MG63 (cell line): ENCODE measurements at places on chromosomes 16 and 17.

GRCh38 chr17:39664581-39665561 lies at the start of gene TCAP:
Gene TCAP (plus strand): TSS chr17:39665349. CDS start chr17:39665360, 11 bp downstream.
- no peak for DNase-seq

GRCh38 chr16:21163576-21163975 lies 5.1 kb downstream of the LDAF1 start:
- peak; percentile 68 for DNase-seq

DNA sequence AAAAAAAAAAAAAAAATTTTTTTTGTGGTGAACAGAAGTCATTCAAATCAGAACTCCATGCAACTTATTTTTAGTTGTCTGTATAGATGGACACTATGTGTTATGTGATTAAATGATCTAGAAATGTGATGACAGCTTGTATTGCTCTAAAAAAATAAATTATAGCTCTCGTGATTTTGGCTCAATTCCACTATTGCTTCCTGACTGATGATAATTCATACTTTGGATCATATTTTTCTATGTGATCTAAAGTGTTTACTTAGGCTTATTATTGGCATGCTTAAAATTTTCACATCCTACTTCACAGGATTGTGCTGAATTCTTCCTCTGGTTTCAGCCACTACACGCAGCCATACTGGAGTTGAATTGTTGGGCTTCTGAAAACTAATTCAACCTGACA lies 76.8 kb downstream of the RPGRIP1L start:
- no peak for DNase-seq

DNA sequence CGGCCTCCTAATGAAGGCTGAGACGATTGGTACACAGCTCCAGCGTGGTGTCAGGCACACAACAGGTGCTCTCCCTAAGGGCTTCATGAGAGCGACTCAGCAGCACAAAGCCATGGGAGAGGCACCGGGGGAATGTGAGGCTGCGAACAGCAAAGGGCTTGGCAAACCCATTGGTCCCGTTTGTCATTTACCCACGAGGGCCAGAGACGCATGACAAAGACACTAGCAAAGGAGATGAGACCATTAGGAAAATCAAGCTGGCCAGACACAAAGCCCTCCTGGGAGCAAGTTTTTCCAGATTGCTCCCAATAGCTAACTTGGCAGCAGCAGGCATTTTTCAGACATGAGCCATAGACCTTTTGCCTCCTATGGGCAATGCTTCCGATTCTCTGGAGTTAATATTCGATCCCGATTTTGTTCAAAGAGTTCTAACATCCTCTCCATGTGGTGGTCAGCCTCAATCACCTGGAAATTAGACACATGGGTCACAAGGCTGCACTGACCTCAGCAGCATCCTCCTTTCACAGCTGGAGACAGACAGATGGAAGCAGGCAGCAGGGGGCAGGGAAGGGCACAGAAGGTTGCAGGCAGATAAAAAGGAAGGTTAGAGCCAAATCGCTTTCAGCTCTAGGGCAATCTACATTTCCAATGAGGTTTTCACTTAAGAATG lies 38.2 kb downstream of the TK2 start:
- peak; percentile 73 for DNase-seq

GRCh38 chr16:12011565-12011964 lies 35.0 kb downstream of the SNX29 start:
- no peak for DNase-seq

DNA sequence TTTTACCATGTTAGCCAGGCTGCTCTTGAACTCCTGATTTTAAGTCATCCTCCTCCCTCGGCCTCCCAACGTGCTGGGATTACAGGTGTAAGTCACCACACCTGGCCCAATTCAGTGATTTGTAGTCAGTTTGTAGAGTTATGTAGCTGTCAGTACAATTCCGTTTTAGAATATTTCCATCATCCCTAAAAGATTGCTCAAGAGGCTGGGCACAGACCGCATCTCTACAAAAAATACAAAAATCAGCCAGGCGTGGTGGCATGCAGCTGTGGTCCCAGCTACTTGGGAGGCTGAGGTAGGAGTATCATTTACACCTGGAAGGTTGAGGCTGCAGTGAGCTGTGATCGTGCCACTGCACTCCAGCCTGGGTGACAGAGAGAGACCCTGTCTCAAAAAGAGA lies 20.6 kb downstream of the RGS11 start:
- no peak for DNase-seq

- DNase-seq, result no peak
Measured at GRCh38 chr16:22933173-22933572, 119.2 kb downstream of the HS3ST2 start.

DNA sequence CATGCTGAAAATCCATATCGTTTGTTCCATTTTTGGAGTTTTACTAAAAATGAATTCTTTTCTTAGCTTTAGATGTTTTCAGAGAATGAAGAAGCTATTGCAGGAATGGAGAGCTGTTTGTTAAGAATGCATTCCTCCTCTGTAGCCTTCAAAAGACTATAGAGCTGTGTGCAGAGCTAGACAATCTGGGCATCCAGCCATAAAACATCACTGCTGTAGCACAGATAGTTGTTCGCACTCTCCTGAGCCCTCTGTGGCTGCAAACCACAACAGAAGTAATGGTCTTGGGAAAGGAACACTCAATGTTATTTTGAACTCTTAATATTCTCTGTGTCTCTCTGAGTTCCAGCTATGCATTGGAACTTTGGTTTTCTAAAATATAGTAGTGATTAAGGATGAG lies 4.9 kb downstream of the TNRC6C start:
- DNase-seq, result no peak

DNA sequence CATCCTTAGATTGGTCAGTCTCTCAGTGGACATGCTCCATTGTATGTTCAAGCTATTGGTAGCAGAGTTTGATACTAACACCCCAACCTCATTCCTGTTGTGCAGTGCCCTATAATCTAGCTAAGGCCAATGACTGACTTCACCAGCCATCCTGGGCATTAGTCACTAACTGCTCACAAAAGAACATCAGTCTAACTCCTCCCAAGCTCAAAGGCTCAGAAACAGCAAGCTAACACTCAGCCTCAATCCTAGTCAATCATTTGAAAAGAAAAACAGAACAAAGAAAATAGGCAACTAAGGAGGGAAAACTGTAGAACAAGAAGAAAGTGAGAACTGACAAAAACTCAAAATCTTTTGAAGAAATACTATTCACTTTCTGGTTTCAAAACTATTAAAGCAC lies 199.1 kb upstream of the C17orf78 start:
- DNase-seq, result peak; percentile 39

- peak; percentile 51 for DNase-seq
Measured at GRCh38 chr17:44220213-44221083, 973 bp upstream of the UBTF start.

GRCh38 chr17:4881761-4882555 lies 17.4 kb upstream of the C17orf107 start:
- no peak for DNase-seq

- DNase-seq, result no peak
Measured at GRCh38 chr16:12532871-12533610, 270.6 kb downstream of the CPPED1 start.

GRCh38 chr17:50828508-50829170 lies 6.7 kb upstream of the WFIKKN2 start:
- no peak for DNase-seq

- no peak for DNase-seq
Measured at GRCh38 chr16:21584817-21585216, 14.6 kb upstream of the METTL9 start.

- peak; percentile 51 for DNase-seq
Measured at GRCh38 chr16:8660841-8661301, 13.5 kb upstream of the ABAT start.

- DNase-seq, result peak; percentile 66
Measured at GRCh38 chr16:28858421-28858820, 5.2 kb upstream of the SH2B1 start.

DNA sequence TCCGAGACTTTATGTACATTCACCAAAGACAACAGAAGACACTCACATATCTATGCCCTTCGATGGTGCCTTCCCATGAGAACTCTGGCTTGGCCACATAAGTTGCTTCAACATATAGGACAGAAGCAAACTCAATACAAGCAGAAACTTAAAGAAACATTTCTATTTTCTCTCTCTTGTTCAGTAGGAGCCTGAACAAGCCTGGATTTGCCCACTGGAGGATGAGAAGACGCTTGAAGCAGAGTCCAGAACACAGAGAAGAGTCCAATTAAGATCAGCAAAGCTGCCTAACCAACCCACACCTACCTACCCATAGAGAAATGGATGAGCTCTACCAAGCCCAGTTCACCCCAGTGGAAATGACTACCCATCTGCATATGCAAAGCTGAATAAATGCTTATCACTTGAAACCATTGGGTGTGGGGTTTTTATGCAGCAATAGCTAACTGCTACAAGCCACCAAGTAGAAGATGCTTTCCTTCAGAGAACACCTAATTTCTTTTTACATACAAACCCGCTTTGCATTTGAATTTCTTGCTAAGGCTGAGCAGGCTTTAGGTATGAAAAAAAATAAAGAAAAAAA lies 337.9 kb upstream of the DYNLRB2 start:
- no peak for DNase-seq

- no peak for DNase-seq
Measured at GRCh38 chr17:45111850-45112249, 20.5 kb downstream of the PLCD3 start.

DNA sequence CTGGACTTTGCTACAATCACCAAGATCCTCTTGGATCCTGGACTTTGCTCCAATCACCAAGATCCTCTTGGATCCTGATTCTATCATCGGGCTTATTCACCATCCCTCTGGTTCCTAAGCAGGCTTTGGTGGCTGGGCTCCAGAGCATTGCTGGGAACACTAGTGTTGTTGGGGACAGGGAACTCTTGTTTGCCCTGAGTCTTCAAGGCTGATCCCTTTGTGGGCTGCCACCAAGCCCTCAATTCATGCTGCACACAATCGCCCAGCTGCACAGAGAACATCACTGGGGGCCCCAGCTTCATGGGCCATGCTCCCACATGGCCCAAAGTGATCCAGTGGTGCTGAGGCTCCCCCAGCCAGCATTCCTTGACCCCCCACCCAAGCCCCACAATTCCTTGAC lies 88.3 kb downstream of the TMEM132E start:
- no peak for DNase-seq

DNA sequence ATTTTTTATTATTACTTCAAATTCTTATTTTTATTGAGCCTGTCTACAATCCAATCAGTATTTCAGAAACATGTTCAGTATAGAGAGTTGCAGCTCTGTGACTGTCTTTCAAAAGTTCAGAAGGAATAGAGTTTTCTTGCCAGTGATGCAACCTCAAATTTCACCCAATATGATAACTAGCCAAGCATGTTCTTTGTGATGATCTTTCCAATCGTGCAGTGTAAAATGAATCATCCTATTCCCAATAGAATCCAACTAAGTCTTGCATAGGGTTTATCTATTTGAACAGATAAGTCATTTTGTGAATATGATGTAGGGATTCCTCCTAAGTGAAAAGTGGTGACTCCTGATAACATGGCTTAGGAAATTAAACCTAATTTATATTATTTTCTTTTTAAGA lies 937.8 kb downstream of the KCNJ2 start:
- DNase-seq, result no peak

DNA sequence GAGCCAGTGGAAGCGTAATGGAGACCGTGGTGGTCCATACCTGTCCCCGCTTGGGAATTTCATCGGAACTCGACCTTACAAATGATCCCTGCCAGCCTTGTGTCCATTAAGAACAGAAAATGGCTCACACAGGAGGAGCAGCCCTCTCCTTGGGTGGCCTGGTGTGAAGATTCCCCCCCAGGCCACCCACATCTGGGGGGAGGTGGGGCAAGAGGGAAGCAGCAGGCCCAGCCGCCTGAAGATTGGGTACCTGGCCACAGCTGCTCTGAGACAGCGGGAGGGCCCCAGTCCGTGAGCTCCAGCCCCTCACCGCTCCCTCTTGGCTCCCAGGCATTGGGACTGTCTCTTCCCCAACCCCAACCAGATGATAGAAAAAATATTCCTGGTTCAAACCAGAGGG lies 277.8 kb upstream of the FOXF1 start:
- DNase-seq, result no peak

- DNase-seq, result no peak
Measured at GRCh38 chr17:28925912-28926365, 23.1 kb upstream of the DHRS13 start.

DNA sequence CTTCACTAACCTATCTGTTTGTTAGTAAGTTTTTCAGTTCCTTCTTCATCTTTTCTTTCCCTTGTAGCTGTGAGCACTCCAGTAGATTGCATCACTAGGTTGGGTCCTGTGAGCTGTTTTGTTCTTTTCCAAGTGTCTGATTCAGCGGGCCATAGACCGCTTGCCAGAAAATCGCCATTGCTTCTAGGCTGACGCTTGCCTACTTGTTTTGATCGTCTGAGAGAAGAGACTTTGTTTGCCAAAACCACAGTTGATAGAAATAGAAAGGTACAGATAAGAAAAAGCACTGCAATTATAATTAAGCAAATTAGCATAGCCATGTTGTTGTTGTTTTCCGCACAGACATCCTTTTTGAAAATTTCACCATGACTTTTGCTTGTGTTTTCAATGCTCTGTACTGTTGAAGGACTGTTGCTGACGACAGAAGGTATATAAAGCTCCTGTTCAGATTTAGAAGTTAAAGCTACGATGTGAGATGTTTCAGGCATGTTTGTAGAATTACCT lies 3.1 kb downstream of the EVI2A start:
- peak; percentile 85 for DNase-seq

GRCh38 chr17:75404731-75405364 lies 630 bp downstream of the GRB2 start:
- DNase-seq, result peak; percentile 55

DNA sequence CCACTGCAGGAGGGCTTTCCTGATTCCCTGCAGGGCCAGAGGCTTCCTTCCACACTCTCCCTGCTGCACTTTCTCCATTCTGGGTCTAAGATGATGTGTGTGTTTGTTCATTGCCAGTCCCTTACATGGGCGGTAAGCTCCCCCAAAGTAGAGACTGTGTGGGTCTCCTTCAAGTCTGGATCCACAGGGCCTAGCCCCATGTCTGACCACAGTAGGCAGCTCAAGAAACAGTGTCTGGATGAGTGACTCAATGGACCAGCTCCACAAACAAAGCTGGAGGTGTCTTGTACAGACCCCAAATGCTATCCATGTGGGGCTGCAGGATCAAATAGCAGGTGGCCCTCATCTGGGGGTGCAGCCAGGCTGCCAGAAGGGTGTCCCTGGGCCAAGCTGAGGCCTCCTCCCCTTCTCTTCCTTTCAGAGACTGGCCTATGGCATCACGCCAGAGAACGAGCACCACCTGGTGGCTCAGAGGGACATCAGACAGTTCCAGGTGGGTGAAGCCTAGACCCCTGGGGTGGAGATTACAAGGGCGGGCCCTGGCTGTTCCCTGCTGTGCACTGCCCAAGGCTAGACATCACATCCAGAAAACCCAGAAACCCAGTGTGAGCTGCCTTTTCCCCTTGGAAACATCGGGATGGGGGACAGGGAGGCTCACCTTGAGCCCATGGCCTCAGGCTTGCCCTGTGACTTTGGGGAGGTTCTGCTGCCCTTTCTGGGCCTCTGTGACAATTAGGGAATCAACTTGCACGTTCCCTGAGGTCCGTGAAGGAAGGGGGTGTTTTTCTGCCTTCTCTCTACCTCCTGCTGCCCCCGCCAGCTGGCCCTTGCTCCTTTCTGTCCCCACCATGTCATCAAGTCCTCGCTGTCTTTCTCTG lies 45.9 kb downstream of the SLC6A2 start:
- DNase-seq, result peak; percentile 58

GRCh38 chr16:52350031-52350642 lies 196.8 kb downstream of the TOX3 start:
- DNase-seq, result no peak

GRCh38 chr16:69851491-69852240 lies 89.5 kb downstream of the WWP2 start:
- DNase-seq, result peak; percentile 50
